ENCODE measurements at places on chromosomes 4 and X.

- DNase-seq = no peak
Measured at GRCh38 chr4:44848466-44848865, 122.1 kb upstream of the GNPDA2 start.

GRCh38 chr4:111283066-111283677 is 660.3 kb upstream of the PITX2 start:
- peak; percentile 3 for DNase-seq

- DNase-seq = no peak
Measured at GRCh38 chr4:24850674-24851073, 55.3 kb downstream of the SOD3 start.

DNA sequence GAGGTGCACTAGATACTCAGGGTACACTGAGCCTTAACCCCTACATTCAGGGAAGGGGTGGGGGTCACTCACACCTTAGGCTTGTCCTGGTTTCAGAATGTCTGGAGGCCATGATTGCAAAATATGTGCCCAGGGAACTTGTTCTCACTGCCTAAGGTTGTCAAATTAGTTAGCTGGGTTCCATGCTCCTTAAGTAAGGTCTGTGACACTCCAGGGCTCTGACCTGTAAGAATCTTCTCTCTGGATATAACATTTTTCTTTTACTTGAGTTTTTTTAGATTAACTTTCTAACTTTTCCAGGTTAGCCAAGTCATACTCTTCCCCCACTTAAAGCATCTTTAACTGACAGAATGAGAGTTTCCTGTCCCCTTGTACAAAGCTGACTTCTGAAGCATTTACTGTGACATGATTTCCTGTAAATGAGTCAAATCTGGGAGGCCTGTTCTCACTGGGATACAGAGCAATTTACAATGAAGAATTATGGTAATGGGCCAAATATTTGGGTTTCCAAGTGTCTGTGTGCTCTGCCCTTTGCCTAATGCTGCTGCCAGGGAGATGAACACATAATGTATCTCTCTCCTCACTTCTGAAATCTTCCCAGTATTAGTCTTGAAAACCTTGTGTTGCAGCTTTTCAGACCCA is 101.7 kb downstream of the GATB start:
- no peak for DNase-seq

GRCh38 chr4:137524725-137525369 is 7.4 kb downstream of the PCDH18 start:
- no peak for DNase-seq

DNA sequence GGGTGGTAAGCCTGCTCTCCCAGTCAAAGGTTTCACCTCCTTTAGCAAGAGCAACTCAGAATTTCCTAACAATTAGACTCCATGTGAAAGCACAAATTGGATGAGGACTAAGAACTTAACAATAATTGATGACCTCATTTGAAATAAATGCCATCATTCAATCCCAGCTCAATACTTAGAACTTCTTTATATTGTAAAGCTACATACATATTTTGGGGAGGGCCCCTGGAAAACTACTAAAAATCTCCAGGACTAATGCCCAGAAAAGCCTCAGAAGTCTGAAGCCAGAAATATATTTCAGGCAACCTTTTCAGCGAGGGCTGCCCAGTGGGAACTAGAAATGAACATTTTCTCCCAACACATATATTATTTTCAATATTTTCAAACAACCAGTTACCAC is 38.1 kb downstream of the AMOT start:
- DNase-seq = no peak

DNA sequence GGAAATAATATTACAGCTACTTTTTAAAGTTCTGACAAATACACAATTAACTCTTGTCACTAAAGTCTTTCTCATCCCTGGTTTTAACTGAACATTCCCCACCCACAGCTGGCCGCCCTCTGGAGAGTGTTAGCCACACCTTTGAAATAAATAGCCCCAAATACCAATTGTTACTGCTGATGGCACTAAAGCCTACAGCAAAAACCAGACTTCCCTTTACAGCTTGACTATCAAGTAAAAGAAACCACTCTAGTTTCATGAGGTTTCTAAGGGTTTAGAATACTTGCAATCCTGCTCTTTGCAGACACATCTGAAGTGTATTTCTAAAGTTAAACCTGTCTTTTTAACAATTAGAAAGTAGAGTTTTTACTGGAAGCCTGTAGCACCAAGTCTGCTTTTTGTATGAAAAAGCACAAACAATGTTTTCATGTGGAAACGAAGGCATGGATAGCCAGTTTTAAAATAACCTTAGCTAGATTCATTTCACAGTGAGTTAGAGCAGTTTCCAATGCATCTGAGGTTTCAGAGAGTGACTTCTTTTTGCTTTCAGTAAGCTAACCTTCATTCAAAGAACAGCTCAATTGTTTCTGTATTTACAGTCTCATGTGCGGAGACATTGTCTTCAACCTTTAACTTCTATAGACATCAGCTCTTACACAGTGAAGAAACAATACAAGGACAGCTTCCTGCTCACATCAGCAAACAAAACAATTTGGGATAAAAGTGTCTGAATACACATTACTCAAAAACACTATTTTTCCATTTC is 164.8 kb upstream of the VEGFC start:
- no peak for DNase-seq

DNA sequence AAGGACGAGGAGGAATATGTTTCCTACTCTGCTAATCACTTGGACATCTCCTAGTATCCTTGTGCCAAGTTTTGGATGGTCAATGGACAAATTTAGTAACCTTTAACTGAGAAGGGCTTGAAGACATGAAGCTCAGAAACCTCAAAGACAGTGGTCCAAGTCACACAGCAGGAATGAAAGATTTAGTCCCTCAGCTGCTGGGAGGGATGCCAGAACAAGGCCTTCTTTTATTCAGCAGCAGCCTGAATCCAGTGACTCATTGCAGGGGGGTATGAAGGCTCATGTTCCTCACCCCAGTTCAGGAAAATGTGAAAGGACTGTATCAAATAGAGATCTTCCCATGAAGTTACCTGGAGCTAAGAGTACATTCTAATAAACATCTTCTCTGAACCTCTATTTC is 214.9 kb upstream of the UGT8 start:
- no peak for DNase-seq

DNA sequence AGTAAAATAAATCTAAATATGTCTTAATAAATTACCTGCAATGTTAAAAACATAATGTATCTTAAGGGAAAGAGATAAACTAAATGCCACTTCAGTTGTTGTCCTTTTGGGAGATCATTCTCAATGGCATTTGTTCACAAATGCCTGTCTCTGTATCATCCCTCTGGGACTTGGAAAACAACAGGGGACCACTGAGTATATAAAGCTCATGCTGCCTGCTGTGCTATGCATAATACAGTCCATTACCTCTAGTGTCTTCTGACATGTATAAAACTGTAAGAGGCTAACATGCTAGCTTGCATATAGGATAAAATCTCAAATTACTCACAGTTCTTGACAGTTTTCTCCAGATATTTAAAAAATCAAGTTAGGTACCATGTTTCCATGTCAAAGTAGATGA is 503.9 kb downstream of the PDHA2 start:
- DNase-seq = no peak

DNA sequence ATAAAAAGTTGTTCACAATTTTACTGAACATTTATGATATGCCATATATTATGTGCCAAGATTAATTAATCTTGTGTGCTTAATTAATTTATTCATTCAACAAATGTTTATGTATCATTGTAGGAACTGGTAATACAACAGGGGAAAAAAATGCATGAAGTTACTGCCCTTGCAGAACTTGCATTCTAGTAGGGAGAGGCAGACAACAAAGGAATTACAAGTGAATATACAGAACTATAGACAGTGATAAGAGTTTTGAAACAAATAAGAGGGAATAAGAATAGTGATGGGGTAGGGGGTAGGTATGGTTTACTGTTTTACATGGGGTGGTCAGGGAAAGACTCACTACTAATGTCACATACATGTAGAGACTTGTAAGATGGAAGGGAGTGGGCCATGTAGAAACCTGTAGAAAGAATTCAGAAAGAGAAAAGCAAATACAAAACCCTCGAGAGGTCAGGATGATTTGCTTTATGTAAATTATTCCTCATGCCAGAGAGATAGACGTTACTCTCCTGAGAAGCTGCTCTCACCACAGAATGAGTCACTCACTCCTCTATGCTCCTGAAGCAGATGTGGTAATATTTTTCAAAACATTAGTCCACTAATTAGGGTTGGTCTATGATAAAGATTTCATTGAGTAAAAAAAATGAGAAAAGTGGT is 855.0 kb upstream of the GRID2 start:
- no peak for DNase-seq

DNA sequence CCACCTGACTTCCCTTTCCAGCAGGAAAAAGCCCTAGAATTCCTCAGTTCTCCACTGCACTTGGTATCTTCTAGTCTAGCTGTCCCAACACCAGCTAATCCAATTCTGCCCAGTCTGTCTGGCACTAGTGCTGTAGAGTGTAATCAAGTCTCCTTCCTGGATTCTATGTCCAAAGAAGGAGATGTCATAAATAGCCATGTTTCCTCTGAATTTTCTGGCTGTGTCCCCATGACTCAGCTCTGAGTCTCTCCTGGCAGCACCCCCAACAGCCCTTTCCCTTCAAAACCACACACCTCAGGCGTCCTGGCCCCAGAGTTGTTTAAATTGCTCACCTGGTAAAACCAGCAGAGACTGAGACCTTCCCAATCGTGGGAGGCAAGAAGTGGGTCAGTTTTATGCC is 197.2 kb downstream of the GRXCR1 start:
- no peak for DNase-seq

DNA sequence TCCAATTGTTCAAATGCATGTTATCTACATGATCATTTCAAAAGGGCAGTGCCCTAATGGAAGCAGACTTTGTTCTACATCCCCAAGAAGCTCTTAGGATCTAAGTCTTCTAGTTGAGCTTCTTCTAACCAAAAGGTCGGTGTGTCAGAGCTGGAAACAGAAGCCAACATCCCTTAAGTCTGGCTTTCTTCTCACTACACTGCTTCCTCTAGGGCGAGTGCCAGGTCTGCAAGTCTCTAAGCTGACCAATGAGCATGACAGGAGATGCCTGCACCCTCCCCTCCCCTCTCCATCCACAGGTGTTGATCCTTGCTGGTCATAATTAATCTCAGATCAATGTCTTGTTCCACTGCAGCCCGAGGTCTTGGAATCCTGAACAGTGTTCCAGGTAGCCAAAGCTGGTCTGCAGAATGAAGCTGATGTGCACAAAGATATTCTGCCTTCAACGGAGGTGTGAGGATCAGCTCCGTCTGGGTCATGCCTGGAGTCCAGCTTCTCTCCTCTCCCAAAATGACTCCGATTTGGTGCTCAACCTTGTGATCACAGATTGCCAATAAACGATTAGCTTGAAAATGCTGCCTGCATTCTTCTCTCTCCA is 44.1 kb downstream of the WDR1 start:
- no peak for DNase-seq

DNA sequence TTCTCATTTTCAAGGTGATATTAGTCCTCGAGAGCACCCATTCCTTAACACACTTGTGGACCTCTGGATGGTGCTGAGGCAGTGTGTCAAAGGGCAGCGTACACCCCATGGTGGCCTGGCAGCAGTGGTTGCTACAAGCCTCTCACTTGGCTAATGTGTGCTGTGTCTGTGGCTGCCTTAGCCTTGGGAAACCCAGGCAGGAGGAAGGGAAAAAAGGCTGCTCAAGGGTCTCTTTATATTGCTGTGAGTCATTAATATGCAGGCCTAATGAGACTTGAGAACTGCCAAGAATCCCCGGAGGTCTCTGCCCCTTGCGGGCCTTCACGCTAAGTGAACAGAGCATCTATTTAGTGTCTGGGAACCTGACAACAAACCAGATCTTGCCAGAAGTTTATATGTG is 7.0 kb downstream of the PCDH10 start:
- peak; percentile 3 for DNase-seq

GRCh38 chr4:91118597-91118996 is 991.4 kb downstream of the CCSER1 start:
- no peak for DNase-seq

- DNase-seq = no peak
Measured at GRCh38 chrX:13605611-13606010, 36.2 kb downstream of the EGFL6 start.

GRCh38 chr4:137528673-137529072 is 3.6 kb downstream of the PCDH18 start:
- no peak for DNase-seq

DNA sequence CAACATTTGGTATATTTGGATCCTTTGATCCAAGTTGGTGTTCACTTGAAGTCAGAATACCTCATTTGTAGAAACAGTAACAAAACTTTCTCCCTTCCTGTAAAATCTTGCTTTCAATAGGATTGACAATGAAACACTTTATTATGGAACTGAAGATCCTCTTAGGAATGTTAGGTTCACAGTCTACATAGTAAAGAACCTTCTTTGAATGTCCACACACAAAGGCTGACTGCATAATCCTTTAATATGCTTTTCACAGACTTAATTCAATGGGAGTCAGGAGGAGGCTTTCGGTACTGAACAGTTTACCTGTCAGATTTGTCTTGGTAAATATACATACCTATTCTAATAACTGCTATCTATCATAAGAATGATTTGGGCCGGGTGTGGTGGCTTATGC is 188.5 kb downstream of the SPRY1 start:
- no peak for DNase-seq

DNA sequence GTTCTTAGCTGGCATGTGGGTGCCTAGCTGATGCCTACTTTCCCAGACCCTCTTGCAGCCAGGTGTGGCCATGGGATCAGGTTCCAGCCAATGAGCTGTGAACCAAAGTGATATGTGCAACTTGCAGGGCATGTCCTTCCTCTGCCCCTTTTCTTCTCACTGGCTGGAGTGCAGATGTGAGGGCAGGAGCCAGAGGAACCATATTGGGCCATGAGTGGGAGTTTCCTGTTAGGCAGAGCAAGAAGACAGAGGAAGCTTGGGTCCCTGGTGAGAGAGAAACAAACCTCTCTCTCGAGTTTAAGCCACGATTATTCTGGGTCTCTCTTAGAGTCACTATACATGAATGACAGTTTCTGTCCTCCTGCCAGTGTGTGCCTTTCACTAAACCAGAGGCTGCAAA is 120.4 kb upstream of the STX18 start:
- no peak for DNase-seq

Measured in NCI-H1105 (cell line).